ENCODE measurements at places on chromosomes 13 and 19.
A peak's percentile ranks its signal among the peaks of the same experiment; 100 is the strongest.

- no peak for DNase-seq
Measured at GRCh38 chr19:54448040-54448773, 792 bp upstream of the LENG8 start.

DNA sequence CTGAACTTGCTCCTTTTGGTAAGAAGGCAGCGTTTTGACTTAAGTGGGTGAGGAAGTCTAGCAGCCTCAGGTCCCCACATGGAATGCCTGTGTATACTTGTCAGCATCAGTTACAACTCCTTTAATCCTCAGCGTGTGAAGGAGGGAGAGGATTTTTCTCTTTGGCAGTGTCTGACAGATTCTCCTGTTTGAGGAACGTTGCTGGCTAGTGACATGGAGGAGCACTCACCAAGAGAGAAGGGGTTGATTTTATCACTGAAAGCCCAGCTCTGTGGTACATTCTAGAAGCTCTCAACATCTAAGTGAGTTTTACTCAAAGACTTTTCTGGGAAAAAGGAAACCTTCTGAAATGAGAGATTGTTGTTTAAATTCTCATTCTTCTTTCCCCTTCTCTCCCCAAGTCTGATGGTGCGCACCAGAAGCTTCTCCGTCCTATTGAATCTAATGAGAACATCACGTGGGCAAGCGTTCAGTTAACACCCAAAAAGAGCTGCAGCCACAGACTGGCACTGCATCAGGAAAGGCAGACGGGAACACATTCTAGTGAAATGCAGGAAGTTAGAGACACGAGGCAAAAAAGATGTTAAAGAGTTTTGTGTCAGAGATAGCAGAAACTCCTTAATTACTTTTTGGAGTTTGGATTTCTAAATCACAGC lies 58.2 kb downstream of the GJA3 start:
- no peak for DNase-seq

- no peak for DNase-seq
Measured at GRCh38 chr13:50107205-50107604, 92.0 kb downstream of the KCNRG start.

GRCh38 chr19:45428384-45429231 lies 4.9 kb upstream of the ERCC1 start:
- no peak for DNase-seq

GRCh38 chr13:48006396-48006795 lies 5.3 kb upstream of the SUCLA2 start:
- no peak for DNase-seq

DNA sequence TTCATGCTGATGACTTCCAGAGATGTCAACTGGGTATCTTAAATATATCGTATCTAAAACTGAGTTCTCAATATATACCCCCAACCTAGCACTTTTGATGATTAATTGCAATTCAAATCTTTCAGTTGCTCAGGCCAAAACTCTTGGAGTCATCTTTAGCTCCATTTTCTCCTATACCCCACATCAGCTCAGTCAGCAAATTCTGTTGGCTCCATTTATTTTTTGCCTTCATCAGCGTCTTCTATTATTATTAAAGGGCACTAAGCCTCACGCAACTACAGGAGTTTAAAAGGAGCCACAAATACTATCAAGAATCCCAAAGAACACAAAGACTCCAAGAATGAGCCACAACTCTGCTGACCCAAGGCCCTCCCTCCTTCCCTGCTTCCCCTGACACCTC lies 134.9 kb downstream of the KCTD12 start:
- DNase-seq, result no peak

DNA sequence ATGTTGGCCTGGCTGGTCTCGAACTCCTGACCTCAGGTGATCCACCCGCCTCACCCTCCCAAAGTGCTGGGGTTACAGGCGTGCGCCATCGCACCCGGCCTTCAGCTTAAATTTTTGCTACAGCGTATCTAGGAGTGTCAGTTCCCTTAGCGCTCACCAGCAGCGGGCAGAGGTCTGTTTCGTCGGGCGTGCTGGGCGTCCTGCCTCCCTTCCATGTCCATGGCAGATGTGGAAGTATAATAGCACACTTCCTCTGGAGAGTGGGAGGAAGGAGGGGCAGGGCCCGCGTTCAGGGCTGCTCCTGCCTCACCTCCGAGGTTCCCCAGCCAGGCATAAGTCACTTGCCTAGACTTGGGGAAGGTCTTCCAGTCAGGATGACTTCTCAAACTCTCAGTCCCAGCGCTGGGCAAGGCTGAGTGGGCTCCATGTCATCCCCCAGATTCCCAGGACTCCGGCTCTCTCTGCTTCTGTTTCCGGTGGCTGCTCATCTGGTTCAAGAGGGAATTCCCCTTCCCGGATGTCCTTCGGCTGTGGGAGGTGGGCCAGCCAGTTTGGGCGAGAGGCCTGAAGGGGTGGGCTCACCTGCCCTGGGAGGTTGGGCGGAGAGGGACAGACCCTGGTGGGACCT lies 9.5 kb downstream of the IL4I1 start:
- DNase-seq, result no peak

DNA sequence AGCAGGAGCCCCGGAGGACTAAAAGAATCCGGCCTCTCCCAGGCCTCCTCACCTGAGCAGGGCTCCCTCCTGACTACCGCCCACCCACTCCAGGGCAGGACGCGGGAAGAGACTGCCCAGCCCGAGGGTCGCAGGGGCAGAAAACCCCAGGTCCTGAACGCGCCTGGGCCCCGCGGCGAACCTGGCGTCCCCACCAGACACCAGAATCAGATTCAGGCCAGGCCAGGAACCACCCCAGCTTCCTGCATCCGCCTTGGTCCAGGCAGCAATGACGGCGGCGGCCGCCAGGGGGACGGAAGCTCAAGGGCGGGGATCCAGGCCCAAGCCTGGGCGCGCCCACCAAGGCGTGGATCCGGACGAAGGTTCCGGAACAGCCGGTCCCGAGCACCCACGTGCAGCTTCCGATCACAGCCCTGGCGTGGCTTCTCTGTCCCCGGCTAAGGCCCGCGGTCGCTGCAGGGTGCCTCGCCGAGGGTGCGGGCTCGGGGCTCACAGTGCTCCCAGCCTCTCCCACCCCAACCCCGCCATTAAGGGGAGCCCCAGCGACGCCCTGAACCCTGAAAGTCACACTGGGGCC lies 3.6 kb downstream of the LGALS7 start:
- DNase-seq, result no peak

DNA sequence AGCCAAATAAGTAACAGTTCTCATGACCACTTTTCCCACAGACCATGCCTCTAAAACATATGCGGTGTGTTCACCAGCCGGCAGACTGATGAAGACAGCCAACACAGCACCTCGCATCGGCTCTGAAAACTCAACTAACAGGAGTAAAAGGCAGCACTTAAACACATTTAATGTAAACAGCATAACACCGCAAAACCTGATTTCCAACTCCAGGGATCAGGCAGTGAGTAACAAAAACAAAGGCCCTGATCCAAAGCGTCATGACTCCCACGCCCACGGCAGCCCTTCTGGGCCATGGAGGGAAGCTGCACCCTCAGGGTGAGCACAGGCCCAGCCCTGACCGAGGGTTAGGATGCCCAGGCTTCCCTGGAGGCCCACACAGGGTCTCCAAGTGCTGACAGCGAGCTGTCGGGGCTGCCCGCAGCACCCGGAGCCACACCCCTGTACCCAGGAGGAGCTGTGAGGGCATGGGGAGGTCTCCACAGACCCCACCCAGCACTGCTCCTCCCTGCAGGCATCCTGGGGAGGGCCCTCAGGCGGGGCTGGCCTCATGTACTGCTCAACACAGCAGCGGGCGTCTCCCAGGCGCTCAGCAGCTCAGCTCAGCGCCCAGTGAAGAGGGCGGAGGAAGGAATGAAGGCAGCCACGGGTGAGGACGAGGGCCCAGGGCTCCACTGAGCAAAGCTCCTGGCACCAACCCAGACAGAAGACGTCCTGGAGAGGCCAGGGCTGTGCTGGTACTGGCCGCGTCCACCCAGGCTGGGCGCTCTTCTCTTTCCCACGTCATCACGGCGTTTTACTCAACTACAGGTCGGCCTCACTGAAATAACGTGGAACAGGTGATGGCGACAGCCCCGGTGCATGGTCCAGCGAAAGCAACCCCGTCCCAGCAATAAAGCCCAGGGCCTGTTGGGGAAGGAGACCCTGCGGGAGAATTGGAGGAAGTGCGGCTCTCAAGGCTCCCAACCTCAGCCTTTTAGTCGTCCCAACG lies 53.7 kb downstream of the RASA3 start:
- DNase-seq, result no peak

GRCh38 chr19:39054091-39054470 lies 21.7 kb upstream of the FBXO27 start:
- DNase-seq, result no peak

- peak; percentile 9 for DNase-seq
Measured at GRCh38 chr13:67231289-67232000, 1.3 kb upstream of the PCDH9 start.

DNA sequence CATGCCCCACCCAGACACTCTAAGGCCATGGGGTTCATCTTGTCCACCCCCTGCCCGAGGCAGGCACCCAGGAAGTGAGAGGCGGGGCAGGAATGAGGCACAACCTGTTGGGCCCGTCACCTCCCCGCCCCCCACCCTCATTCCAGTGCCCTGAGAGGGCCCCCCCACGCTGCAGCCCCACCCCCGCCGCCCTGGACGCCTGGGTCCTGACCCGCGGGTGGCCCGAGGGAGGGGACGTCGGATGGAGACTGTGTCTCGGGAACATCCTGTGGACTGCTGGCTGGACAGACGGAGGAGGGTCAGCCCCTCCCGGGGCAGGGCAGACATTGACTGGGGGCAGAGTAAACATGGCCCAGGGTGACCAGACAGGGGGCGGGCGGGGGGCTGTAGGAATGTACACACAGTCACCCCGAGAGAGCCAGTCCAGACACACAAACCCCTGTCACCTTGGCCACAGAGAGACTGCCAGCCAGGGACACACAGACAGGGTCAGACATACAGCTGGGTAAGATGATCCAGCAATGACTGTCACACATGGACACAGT lies 7.4 kb upstream of the JUNB start:
- no peak for DNase-seq

- no peak for DNase-seq
Measured at GRCh38 chr19:39845584-39845932, 621 bp downstream of the FBL start.

DNA sequence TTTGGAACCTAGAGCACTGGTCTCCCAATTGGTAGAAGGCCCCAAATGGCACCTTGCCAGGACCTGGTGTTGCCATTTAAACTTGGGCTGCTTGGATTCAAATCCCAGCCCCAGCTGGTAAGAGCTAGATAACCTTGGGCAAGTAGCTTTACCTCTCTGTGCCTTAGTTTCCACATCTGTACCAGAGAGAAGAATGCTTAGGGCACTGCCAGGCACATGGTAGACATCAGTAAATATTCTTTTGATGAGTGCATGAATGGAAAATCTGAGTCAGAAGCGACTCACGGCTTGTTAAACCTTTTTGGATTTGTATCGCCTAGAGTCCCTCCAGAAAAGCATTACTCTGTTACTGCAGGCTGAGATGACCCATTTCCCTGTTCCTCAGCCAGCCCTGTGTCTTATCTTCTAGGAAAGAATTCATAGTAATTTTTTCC lies 90.9 kb downstream of the SIPA1L3 start:
- no peak for DNase-seq

DNA sequence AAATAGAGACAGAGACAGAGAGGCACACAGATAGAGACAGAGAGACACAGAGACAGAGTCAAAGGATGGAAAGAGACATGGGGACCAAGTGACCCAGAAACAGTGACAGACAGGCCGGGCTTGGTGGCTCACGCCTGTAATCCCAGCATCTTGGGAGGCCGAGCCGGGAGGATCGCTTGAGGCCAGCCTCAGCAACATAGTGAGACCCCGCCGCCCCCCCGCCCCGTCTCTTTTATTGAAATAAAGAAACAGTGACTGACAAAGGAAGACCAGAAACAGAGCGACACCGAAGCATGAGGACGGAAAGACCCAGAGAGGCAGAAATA lies 848 bp upstream of the NECTIN2 start:
- no peak for DNase-seq

- no peak for DNase-seq
Measured at GRCh38 chr19:41545547-41545946, 30.4 kb upstream of the CEACAM21 start.

- DNase-seq, result no peak
Measured at GRCh38 chr19:49136771-49137171, 17.4 kb downstream of the PPFIA3 start.

GRCh38 chr13:110340812-110341444 lies 33.8 kb downstream of the COL4A2 start:
- no peak for DNase-seq

- DNase-seq, result no peak
Measured at GRCh38 chr19:31319465-31319864, 29.8 kb downstream of the TSHZ3 start.
